ENCODE measurements at places on chromosomes 13 and 19. TPM values are rescaled to one million over a fixed set of nuclear protein-coding genes. Genes with fewer than 3 reads are reported as not detected.

DNA sequence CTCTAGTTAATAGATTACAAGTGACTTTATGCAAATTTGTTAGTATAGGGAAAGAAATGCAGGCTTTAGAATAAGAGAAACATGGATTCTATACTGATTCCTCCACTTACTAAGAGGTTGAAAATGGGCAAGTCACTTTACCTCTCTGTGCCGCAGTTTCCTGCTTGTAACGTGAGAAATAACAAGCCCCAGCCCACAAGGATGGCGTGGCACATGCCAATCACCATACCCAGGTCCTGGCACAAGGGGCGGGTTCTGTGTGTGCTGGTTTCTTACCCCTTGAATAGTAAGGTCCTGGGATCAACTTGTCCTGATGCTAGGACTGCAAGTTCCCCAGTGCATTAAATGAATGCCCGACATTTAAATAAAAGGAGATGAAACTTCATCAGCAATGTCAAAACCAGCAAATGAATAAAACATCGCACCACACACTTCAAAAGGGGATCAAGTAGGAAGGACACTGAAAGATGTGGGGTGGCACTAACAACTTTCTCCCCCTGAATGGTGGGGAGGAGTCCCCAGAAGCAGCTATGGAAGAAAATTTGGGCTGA, 7.9 kb upstream of the SIGLEC9 start:
- H3K4me1 ChIP-seq, result no peaks in the 10 kb centered on the region
- H3K27me3 ChIP-seq, result no peaks in the 10 kb centered on the region
- H3K36me3 ChIP-seq, result no peaks in the 10 kb centered on the region
- DNase-seq, result no peak

DNA sequence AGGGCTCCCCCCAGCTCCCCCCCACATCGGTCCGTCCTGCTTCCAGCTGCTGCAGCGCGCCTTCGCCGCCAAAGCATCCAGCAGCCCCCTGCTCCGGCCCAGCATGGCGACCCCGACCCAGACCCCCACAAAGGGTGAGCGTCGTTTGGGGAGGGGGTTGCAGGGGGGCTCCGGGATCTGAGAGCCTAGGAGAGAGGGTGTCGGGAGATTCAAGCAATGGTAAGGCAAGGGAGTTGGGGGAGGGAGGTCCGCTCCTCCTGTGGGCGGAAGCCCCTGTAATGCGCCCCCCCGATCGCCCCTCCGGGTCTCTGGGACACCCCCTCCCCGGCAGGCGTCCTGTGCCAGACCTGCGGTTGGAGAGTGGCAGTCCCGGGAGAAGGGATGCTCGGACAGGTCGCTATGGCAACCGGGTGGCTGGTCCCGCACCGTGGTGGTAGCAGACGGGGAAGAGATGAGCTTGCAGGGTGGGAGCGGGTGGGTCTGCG, at the start of gene FXYD7:
Gene FXYD7, plus strand, starts transcription at position 25 of the 485 bp plus-strand sequence. Its CDS starts 79 bp downstream, at position 104.
- peak within 1 kb of the TSS; percentile 10 for H3K4me3 ChIP-seq
- H3K36me3 ChIP-seq, result no peaks in the 10 kb centered on the region
- DNase-seq, result peak; percentile 51
- H3K4me1 ChIP-seq, result peaks cover 11% of the 10 kb centered on the region

DNA sequence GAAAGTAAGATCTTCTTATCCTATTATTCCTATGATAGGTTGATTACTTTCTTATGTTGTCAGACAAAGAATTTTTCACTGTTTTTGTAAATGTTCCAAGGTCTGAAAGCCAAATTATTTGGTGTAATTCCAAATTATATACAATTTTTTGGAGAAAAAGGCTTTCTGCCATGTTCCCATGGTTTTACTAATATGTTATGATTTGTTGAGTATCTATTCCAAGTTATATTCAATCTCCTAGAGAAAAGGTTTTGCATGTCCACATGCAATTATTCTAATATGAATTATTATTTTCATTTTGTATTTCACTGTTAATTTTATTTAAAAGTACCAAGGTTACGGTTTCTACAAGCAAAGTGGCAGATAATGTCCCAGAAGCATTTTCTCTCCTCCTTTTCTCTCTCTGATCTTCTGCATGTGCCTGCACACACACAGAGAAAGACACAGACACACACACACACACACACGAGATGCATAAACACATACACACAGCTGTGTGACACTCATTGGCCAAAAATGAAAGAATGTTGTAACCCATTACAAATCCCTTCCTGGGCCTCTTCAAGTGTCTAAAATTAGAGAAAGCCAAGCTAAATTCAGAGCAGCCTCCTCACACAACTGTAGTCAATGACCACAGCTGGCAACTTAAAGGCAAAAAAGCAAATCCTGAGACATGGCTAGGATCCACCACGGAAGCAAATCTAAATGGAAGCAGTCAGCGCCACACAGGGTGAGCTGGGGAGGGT, 621.0 kb downstream of the EFNB2 start:
- H3K36me3 ChIP-seq, result no peaks in the 10 kb centered on the region
- no peaks in the 10 kb centered on the region for H3K27me3 ChIP-seq
- no peak overlapping the region for H3K27ac ChIP-seq
- DNase-seq, result no peak
- H3K4me3 ChIP-seq, result no peak overlapping the region

GRCh38 chr19:38684862-38685665, 37.6 kb downstream of the ACTN4 start:
- no peak for DNase-seq
- H3K4me3 ChIP-seq, result no peak overlapping the region
- no peaks in the 10 kb centered on the region for H3K27me3 ChIP-seq
- peaks cover 73% of the 10 kb centered on the region for H3K4me1 ChIP-seq

DNA sequence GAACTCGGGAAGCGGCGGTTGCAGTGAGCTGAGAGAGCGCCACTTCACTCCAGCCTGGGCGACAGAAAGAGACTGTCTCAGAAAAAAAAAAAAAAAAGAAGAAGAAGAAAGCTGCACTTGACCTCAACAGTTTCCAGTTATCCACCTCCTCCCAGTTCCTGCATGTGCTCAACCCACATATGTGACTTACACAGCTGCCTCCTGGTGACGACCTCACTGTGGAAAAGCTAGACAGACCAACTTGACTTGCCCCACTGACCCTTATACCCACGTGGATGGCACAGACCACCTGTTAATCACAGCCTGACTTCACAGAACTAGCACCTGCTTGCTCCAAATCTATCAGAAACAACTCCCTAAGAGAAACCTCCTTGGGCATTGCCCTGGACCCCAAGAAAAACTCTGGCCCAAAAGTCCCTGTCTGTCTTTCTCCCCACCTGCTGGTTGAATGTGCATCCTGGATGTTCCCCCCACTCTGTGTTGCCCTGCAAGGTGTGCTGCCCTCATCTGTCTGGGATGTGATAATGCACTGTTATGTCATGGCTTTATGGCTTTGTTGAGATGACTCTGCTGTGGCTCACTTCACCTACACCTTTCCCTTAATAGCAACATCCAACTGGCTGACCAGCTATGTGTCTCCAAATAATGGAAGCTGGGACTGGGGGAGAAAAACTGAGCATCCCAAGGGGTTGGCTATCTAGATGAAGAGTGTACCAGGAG, 2.8 kb downstream of the ZNF20 start:
- peaks cover 6% of the 10 kb centered on the region for H3K4me1 ChIP-seq
- no peak overlapping the region for H3K27ac ChIP-seq
- DNase-seq, result no peak
- H3K36me3 ChIP-seq, result peaks cover 13% of the 10 kb centered on the region
- no peaks in the 10 kb centered on the region for H3K27me3 ChIP-seq

DNA sequence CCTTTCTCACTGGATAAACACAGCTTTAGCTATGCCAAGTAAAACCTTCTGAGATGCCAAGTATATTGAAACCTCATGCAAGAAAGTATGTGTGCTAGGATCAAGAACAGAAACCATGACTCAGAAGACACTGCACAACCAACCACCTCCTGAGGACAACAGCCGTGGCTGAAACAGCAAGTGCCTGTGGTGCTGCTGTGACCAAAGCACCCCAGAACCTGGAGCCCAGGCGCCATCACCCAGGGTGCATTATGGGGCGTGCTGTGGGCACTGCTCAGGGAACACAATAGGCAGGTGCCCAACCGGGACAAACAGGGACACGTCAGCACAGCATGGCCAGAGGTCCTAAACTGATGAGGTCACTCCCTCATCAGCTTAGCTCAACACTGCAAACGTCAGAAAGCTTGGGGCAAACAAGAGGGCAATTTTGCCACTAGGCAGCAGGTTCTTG, 101.3 kb upstream of the SLC15A1 start:
- no peak overlapping the region for H3K27ac ChIP-seq
- no peaks in the 10 kb centered on the region for H3K4me1 ChIP-seq
- no peak for DNase-seq
- H3K4me3 ChIP-seq, result no peak overlapping the region

The PCDH8 gene
- not detected for total RNA-seq

The SLC8A2 gene
- 7.7 TPM for total RNA-seq

The PSG1 gene
- total RNA-seq, result not detected
